Right cardiac atrium (tissue), 5 donors: ENCODE measurements at places on chromosomes 12 and 14. TPM values are rescaled to one million over a fixed set of nuclear protein-coding genes. Genes with fewer than 3 reads are reported as not detected.

The TAC3 gene
- polyA plus RNA-seq = not detected

The SUPT16H gene
- 27.4 TPM for polyA plus RNA-seq

The LMO3 gene
- 4.3 TPM for polyA plus RNA-seq

The SLC8A3 gene
- 0.07 TPM for polyA plus RNA-seq

The TMEM229B gene
- 3.6 TPM for polyA plus RNA-seq

The KRT4 gene
- polyA plus RNA-seq = 0.20 TPM

The PRKAG1 gene
- polyA plus RNA-seq = 72.4 TPM

The DNAI7 gene
- polyA plus RNA-seq = 0.32 TPM

The TAS2R42 gene
- polyA plus RNA-seq = not detected

The SIX4 gene
- 1.1 TPM for polyA plus RNA-seq

The CPNE6 gene
- polyA plus RNA-seq = 0.16 TPM

The GPR135 gene
- 1.5 TPM for polyA plus RNA-seq

The ST8SIA1 gene
- 3.8 TPM for polyA plus RNA-seq

The TCTN2 gene
- 3.2 TPM for polyA plus RNA-seq

The NRXN3 gene
- polyA plus RNA-seq = 1.5 TPM

The DNAJC22 gene
- polyA plus RNA-seq = 0.09 TPM

The BCL11B gene
- 0.05 TPM for polyA plus RNA-seq

The RPS6KL1 gene
- polyA plus RNA-seq = 10.5 TPM

The MMP14 gene
- polyA plus RNA-seq = 33.3 TPM

The C14orf119 gene
- 27.3 TPM for polyA plus RNA-seq

The TOMM20L gene
- polyA plus RNA-seq = not detected

The IL22 gene
- polyA plus RNA-seq = not detected

The TRHDE gene
- 0.57 TPM for polyA plus RNA-seq

The FZD10 gene
- polyA plus RNA-seq = 0.14 TPM

The ITPR2 gene
- polyA plus RNA-seq = 4.2 TPM

The CISTR gene
- polyA plus RNA-seq = 2.8 TPM
